ENCODE measurements at places on chromosomes 11 and 22.

- no peak for DNase-seq
Measured at GRCh38 chr11:126318574-126319373, 14.9 kb downstream of the DCPS start.

- DNase-seq: no peak
Measured at GRCh38 chr22:19086896-19087295, 35.3 kb downstream of the DGCR2 start.

GRCh38 chr22:44382116-44383038 is 69.6 kb upstream of the SHISAL1 start:
- DNase-seq: no peak

- no peak for DNase-seq
Measured at GRCh38 chr22:32623943-32624342, 149.3 kb downstream of the FBXO7 start.

GRCh38 chr11:13762718-13763117 is 94.2 kb downstream of the FAR1 start:
- no peak for DNase-seq

GRCh38 chr11:47516155-47516554 is 36.8 kb downstream of the CELF1 start:
- DNase-seq: no peak

GRCh38 chr11:67522844-67523555 is at the start of gene CABP2:
TSS of gene CABP2 (minus strand) at chr11:67523446. CDS start at chr11:67523326, 120 bp downstream.
- DNase-seq: no peak

GRCh38 chr22:39003165-39003638 is 10.9 kb upstream of the APOBEC3C start:
- DNase-seq: peak; percentile 66

DNA sequence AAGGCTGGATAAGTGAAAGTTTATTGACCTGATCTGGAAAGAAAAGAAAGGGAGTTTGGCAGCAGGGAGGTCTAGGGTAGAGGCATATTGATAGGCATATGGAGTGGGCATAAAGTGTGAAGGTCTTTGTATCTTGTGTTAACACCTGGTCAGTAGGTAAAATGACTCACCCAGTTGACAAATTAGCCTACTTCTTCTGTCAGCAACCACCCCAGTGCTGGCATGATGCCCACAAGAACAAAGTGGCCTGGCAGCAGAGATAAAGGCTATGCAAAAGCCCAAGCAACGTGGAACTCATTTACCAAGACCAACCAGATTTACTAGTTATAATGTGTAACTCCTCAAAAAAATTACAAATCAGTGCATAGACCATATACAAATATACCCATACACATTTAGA is 4.9 kb downstream of the OR10A3 start:
- no peak for DNase-seq

GRCh38 chr11:83639995-83640758 is 354.0 kb upstream of the CCDC90B start:
- no peak for DNase-seq

- no peak for DNase-seq
Measured at GRCh38 chr11:81098471-81098870, 1635.2 kb downstream of the FAM181B start.

- no peak for DNase-seq
Measured at GRCh38 chr11:88202498-88202897, 27.3 kb upstream of the RAB38 start.

DNA sequence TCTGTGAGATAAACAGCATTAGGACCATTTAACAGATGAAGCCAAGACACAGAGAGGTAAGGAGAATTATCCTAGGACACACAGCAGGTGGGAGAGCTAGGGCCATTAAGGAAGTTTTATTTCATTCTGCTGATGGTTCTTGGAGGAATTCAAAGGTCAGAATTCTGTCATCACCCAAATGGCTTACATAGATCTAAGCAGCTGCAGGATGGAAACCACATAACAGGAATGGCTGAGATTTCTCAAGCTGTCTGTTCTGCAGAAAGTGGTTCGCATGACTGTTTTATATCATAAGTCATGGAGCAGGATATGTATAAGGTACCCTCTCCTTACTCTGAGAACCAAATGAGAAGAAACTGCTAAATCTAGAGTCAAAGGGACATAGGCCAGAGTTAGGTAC is 163.2 kb upstream of the NARS2 start:
- no peak for DNase-seq

DNA sequence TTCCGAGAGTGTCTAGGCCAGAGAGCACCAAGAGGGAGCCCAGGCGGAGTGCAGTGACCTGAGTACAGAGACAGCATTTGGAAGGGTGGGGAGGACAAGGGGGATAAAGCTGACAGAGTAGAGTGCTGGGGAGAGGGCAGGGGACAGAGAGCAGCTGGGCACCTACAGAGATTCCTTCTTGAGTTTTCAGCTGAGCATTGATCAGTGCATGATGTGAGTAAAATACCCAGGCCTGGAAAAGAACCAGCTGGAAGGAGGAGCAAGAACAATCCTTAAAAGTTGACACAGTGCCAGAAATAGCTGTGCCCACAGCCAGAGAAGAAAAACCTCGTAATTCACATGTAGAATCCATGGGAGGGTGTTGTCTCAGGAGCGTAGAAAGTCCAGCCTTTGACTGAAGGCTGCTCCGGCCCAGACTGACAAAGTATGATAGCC is 33.9 kb upstream of the PANX2 start:
- DNase-seq: no peak

- DNase-seq: peak; percentile 68
Measured at GRCh38 chr22:46390652-46391301, 55.3 kb downstream of the TRMU start.

DNA sequence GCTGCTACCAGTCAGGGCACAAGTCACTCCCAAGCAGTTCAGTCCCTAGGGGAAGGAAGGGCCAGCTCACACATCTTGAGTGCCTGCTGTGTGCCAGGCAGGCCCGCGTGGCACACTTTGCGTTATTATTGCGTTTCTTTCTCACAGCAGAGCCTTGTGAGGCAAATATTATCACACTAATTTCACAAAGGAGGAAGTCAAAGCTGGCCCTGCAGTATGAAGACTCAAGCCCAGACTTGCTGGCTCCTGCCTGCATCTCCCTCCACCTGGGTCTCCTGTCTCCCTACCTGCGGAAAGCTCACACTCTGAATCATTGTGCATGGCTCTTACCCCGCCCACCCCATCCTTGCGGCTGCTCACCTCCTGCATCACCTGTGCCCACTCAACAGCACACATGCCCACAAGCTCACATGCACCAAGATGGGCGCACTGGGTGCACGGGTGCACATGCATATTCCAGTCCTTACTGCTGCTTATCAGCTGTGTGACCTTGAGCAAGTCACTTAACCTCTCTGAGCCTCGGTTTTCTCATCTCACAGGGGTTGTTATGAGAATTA is 31.7 kb upstream of the P2RY2 start:
- no peak for DNase-seq

GRCh38 chr11:44775366-44775984 is 48.7 kb downstream of the TSPAN18 start:
- peak; percentile 79 for DNase-seq

GRCh38 chr11:64643256-64643881 is 52.3 kb downstream of the SLC22A12 start:
- no peak for DNase-seq

DNA sequence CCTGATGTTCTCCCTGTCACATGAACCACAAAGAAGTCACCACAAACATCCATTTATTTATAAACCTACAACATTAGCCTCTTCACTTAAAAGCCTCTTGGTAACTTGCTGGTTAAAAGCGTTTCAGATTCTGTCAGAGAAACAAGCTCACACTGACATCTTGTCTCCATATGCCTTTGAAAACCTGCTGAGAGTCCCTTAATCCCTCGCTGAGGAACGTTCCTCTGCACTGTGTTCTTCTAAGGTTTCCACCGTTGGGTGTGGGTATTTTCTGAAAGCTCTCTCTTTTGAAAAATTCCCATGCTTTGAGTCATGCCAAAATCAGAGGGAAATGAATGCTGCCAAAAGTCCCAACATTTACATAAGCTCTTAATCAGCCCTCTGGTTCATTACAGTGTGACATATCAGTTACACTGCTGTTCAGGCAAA is 149.8 kb downstream of the CCDC34 start:
- DNase-seq: no peak

GRCh38 chr11:99773646-99774045 is 752.9 kb downstream of the CNTN5 start:
- DNase-seq: no peak

DNA sequence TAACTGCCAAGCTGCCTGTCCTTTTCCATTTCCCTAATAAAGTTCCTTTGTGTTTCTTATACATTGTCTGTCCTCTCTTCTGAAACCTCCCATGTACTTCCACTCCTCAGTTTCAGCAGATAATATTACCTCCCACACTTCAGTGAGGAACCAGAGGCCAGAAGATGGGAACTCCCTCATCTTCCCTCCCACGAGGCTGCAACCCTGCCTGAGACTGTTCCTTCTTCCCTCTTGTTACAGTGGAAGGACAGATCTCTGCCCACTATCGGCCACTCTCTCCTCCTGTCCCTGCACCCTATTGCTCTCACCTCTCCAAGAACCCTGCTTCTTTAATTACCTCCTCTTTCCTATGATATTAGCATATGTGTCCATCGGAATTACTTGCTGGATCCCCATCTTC is 38.1 kb upstream of the SWAP70 start:
- no peak for DNase-seq

DNA sequence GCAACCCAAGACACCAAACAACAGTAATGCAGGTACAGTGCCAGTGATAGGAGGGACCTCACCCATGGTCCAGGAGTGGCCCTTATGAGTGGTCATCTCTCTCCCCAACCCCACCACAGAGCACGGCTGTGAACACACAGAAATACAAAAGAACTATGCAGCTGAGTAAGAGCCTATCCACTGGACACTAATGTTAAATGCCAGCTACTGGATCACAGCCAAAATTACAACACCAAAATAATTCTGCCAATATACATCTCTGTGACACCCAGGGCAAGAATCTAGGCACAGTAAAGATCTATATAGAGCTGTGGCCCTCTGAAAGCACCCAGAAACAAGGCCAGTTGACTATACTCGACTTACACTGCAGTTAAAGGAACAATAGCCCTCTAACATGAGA is 22.8 kb upstream of the GPR83 start:
- no peak for DNase-seq

DNA sequence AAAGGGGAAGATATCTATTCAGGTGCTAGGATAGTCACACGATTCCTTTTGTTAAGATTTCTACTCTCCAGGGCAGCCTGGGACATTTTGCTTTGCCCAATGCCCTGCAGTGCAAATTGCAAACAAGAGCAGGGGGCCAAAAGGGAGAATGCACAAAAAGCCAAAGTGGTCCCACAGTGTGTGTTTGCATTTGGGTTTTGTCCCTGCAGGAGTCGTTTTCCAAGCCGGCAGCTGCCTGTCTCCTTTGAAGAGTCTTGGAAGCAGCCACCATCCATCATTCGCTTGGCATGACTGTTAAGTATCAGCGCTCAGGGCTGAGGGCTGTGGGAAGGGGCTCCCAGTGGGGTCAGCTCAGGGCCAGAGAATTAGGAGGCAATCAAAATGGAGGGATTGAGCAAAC is 184.7 kb downstream of the MIAT start:
- DNase-seq: no peak

- DNase-seq: no peak
Measured at GRCh38 chr11:116517077-116517476, 255.7 kb downstream of the BUD13 start.

DNA sequence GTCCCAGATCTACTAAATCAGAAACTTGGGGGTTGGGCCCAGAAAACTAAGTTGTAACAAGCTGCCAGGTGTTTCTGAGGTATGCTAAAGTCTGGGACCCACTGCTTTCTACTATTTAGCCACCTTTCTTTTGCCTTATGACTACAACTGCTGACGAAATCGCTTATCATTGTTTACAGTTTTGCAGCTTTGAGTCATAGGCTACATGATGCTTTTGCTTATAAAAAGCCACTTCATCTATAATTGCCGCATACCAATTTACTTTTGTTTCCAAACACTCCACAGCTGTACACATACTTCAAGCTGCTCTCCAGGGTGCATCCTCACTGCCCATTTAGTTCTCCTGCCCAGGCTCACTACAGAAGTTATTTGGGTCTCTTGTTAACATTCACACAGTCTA is 144.7 kb downstream of the ENTHD1 start:
- DNase-seq: no peak

DNA sequence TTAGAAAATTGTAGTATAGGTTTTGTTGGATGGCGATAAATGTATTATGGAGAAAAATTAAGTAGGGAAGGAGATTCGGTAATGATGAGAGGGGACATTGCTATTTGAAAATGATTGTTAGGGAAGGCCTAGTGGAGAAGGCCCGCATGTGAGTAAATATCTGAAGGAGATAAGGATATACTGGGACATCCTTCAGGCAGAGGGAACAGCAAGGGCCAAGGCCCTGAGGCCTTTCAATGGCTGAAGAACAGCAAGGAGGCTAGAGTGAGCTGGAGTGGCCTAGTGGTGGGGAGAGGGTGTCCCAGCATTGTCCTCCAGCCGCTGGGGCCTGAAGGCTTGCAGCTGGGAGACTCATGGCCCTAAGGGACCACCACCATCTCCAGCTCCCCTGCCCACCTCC is 23.2 kb upstream of the ARRB1 start:
- DNase-seq: no peak

GRCh38 chr11:18853086-18853720 is 61.6 kb upstream of the PTPN5 start:
- DNase-seq: peak; percentile 42

DNA sequence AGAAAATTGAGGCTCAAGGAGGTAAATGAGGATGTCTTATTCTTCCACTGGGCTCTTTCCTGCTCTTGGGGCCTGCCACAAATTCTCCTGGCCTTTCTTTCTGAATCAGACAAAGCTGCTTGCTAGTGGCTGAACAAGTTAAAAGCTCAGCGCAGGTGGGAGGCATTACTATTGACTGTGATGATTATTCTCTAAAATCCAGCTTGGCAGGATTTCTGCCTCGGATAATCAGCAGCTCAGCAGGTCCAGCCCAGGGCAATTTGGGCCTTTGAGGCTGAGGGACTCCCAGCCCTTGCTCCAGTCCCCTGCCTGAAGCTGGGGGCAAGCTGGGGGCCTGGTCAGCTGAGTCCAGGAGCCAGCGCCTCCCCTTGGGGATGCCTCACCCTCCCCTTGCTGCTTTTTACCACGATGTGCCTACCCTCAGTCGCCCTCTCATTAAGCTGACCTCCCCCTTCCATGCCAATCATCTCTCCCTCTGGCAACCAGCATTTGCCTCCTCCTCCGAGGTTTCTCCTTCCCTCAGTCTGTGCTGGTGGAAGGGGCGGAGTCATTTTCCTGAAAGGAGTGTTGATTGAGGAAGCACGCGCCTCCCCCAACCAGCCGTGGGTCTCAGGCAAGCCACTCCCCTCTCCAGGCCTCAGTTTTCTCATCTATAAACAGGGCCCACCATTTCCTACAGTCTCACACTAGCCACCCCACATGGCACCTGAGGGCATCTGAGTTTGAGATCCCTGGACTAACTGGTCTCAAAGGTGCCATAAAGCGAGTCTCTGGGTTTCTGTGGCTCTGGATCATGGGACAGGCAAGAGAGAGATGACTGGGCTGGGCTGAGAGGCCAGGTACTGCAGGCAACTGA is 60.6 kb upstream of the PRDM11 start:
- DNase-seq: no peak

- DNase-seq: no peak
Measured at GRCh38 chr11:115083144-115083806, 404.9 kb downstream of the NXPE2 start.
